ENCODE measurements at places on chromosomes 2 and 18.

GRCh38 chr2:109555346-109555900 lies 58.3 kb downstream of the SEPTIN10 start:
- DNase-seq = no peak

- DNase-seq = no peak
These were observed at the start of gene TACR1 for GRCh38 chr2:75199428-75200011. Gene TACR1, minus strand, starts transcription at chr2:75199520. Its CDS starts 586 bp downstream, at chr2:75198934.

DNA sequence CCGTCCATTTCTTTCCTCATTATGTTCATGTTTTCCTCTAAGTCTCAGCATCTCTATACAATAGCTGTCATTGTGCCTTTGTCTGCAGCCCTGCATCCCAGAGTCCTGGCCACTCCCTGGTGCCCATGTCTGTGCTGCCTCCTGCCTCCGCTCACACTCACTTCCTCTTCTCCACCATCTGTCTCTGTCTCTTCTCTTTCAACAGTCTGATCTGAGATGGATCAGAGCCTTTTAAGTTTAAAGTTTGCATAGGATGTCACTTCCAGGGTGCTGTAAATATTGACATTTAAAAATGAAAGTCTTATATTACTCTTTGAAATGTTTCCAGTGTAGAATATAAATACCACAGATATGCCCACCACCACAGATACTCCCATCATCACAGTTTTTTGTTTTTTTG lies 42.7 kb downstream of the UBE2F start:
- no peak for DNase-seq

- no peak for DNase-seq
These were observed 151.3 kb upstream of the SOX11 start for GRCh38 chr2:5540856-5541255.

- no peak for DNase-seq
These were observed 1.2 kb upstream of the MZT2A start for GRCh38 chr2:131493199-131493968.

DNA sequence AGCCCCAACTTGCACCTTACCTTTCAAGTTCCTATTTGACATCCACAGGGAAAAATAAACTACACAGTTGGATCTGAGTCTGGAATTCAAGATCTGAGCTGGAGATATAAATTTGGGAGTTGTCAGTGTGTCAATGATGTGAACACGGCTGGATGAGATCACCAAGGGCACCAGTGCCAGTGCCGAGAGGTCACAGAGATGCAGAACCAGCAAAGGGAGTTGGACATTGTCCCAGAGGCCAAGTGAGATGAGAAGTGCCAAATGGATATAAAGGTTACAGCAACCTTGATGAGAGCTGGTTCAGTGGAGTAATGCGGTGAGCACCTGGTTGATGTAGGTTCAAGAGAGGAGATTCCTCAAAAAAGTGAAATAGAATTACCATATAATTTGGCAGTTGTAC lies 24.8 kb downstream of the LRRFIP1 start:
- no peak for DNase-seq

- no peak for DNase-seq
These were observed 96.0 kb downstream of the SMAD7 start for GRCh38 chr18:48854780-48855179.

- no peak for DNase-seq
These were observed 3.0 kb downstream of the DPP4 start for GRCh38 chr2:162071001-162071400.

- DNase-seq = no peak
These were observed 2.3 kb downstream of the IMPA2 start for GRCh38 chr18:11983592-11983991.

- no peak for DNase-seq
These were observed 165.7 kb downstream of the TWIST2 start for GRCh38 chr2:239013678-239013976.

DNA sequence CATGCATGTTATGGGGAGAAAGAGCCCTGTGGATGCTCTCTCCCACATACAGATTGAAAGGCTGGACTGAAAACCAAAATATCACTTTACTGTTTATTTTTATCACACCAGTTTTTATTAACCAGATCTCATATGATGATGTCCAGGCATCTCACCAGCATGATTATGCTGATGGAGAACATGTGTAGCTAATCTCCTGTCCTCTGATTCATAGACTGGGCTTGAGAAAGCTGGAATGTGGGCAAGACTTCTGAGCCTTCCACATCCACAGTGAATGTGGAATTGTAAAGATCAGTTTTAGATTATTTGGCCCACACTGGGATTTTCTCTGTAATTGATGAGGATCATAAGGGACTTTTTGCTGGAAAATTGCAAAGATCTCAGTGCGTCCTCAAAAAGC lies 137.9 kb downstream of the ICOS start:
- DNase-seq = no peak

- DNase-seq = no peak
These were observed 693.3 kb downstream of the MBD2 start for GRCh38 chr18:53531187-53531586.

- DNase-seq = peak; percentile 36
These were observed 39.5 kb upstream of the CYP1B1 start for GRCh38 chr2:38115216-38116032.

Measured in stimulated activated CD8-positive, alpha-beta memory T cell treated with anti-CD3 and anti-CD28 coated beads, Interleukin-15, amount 100 ng/mL, for 24 hours (primary cell).